ENCODE measurements at places on chromosomes 4 and X. TPM values are rescaled to one million over a fixed set of nuclear protein-coding genes. Genes with fewer than 3 reads are reported as not detected.

The PITX2 gene
- total RNA-seq: not detected

The SERTM2 gene
- total RNA-seq: not detected

DNA sequence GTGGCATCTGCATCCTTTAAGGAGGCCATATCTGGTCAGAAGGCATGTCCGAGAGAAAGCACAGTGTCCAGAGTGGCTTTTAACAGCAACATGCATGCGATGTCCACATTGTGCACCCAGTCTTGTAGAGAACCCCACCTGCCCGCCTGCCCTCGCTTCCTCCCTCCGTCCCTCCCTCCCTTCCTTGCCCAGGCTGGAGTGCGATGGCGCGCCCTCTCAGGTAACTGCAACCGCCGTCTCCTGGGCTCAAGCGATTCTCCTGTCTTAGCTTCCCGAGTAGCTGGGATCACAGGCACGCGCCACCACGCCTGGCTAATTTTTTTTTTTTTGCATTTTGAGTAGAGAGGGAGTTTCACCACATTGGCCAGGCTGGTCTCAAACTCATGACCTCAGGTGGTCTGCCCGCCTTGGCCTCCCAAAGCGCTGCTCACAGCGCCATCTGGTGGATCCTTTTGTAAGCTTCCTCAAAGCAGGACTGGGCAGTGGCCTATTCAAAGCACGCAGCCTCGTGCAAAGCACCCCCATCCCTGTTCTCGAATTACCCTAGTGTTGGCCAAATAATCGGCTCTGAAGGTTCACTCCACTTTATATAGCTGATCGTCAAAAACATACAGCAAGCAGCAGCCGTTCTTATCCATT lies 15.0 kb downstream of the BRCC3 start:
- DNase-seq: peak; percentile 30

DNA sequence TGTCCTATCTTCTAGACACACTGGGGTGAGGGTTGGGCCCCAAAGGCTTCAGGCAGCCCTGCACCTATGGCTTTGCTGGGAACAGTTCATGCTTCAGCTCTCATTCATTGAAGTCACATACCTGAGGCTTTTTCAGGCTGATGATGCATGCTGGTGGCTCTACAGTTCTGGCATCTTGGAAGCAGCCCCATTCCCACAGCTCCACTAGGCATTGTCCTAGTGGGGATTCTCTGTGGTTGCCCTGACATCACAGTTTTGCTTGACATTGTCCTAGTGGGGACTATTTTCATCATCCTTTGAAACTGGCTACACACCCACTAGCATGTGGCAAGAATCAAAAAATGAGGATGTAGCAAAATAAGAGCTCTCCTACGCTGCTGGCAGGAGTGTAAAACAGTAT lies 37.7 kb upstream of the C4orf17 start:
- DNase-seq: no peak

The RNF128 gene
- 68.6 TPM for total RNA-seq

DNA sequence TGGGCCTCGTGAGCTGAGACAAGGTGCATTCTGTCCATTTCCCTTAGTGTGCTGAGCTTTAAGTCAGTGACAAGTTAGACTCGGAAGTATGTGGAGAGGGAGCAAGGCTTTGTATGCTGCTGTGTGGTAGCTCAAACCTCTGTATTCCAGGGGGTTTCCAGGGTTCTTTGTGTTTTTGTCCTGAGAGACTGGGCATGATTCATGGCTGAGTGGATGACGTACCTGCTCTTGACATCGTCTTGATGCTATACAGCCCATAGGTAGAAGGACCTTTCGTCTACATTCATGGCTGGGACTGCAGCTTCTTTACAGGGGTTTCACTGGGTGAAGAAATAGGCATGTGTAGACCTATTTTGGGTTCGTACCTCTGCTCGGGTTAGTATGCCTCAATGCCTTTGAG lies 162.7 kb upstream of the WDR1 start:
- DNase-seq: no peak

DNA sequence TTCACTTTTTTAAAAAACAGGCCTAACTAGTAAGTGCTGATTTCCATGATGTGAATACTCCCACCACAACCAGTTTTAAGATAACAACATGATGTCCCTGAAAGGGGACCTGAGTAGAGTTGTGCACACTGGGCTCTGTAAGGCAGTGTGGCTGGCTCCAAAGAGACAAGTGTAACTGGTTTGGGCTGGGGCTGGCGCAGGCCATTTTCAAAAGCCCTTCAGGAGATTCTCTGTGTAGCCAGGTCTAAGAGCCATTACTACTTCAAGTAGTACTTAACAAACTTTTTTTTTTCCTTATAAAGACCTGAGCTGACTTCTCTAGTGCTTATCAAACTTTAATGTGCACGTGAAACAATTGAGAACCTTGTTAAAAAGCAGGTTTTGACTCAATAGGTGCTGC lies 4.3 kb downstream of the QRFPR start:
- DNase-seq: peak; percentile 78

DNA sequence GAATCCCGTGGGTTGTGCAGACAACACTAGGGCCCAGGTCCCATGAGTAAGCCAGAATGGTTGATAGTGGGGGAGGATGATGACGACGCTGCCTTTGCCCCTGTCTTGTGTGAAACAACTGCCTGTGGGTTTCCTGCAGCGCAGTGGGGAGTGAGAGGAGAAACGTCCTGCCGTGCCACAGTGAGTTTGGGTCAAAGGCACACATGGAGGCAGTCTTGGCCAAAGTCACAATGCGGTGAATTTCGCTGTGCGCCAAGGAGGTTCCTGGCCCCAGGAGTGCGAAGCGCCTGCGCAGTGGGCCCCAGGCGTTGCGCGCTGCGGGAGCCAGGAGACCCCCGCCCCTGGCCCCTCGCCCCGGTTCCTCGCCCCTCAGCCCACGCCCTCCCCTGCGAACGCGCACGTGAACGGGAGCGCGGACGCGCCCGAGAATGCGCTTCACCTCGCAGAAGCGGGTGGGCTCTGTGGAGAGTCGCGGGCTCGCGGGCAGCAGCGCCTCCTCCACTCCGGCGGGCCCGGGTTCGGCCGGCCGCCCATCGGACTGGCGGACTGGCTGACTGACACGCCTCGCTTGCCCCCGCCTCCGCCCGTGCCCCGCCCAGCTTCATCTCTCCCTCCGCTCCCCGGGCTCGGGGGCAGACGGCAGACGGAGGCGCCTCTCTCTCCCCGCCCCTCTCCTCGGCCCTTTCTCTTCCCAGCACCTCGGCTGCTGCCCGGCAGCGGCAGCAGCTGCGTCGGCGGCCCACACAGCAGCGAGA lies at the start of gene NUDT10:
Gene NUDT10 (plus strand): TSS at position 635 of the 755 bp plus-strand sequence. CDS start 144 bp downstream, outside the sequence.
- DNase-seq: peak; percentile 63

DNA sequence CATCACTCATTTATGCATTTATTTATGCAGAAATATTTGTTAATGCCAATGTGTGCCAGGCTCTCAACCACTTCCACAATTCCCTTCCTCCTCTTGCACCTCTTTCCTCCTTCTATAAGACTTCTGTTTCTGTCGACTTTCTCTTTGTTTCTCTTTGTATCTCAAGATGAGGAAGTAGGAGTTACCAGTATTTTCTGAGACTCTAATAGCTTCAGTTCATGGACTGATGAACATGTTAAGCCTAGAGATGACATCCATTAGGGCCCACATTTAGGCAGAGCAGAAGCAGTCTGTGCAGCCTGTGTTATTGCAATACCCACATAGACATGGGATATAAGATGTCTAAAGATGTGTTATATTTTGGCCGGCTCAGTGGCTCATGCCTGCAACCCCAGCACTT lies 241.8 kb upstream of the SMIM31 start:
- DNase-seq: no peak

DNA sequence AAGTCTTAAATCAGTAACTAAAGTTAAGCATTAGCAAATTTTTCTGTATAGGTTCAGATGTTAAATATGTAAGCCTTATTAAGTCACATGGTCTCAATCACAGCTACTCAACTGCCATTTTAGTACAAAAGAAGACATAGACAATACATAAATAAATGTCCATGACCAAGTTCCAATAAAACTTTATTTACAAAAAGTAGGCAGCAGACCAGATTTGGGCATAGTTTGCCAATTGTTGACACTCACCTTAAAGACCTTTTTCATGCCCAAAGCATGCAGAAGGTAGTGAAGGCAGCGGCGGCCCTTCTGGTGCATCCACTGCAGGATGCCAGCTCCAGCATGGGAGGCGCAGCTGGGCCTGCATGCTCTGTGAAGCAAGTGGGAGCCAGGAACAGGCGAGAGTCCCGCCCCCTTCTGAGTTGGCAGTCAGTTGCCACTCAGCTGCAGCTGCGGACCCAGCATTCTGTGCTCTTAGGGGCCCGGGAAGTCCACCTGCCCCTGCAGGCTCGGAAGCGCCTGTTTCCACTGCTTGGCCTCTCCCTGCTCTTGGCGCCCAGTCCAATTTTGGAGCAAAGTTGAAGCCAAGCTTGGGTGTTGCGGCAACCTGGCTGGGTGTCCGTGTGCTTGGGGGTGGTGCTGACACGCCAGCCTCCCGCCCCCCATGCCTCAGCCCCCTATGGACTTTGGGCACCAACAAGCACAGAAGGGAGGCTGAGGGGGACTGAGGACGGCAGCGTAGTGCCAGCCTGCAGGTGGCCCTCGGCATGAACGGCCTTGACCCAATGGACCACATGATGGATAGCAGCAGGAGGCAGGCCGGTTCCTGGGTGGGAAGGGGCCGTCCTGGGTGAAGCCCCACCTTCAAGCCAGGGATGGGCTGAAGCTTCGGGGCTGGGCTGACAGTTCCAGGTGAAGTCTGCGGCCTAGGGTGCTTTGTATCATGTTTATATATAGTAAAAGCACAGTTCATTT lies 42.4 kb upstream of the PABPC4L start:
- no peak for DNase-seq

DNA sequence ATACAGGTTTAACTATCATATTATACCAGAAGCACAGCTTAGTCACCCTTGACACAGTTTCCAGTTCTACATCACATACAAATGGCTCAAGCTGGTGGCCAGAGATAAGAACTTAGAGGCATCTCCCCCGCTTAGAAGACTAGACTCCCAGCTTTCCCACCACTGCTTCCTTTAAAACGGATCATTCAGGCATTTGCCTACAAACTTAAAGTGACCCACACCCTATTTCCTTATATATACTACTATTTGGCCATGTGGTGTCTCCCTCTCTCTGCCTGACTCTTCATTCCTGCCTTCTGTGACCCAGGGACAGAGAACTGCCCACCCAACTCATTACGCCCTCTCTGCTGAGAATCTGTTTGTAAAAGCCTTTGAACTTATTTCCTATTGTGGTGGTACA lies 781.2 kb upstream of the DIAPH2 start:
- no peak for DNase-seq

DNA sequence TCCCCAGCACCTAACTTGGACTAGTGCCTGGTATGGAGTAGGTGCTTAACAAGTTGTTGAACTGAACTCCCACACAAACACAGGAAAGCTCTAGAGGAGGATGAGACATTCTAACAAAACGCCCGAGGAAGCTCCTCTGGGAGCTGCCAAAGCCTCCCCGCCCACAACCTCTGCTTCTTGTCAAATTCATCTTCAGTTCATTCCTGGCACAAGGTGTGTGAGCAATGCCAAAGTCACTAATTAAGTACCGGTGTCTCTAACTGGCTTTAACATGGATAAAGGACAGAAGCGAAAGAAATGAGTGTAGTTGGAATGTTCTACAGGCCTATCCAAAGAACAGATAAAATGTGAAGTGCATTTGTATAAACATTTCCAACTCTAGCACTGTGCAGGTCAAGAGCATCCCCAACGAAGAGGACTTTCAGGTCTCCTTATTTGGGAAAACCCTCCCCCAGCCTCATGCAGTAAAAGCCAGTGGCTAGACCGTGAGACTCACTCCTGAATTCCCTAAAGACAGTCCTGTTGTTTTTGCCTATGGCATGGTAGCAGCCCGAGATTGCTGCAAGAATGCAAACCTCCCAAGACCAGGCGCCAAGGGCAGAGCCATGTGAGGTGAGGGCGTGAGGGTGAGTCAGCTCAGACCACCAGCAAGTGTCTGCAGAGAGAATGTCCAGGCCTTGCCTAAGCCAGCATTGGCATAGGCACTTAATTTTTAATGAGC lies 72.2 kb upstream of the KLF3 start:
- peak; percentile 57 for DNase-seq

The GLRA2 gene
- not detected for total RNA-seq

DNA sequence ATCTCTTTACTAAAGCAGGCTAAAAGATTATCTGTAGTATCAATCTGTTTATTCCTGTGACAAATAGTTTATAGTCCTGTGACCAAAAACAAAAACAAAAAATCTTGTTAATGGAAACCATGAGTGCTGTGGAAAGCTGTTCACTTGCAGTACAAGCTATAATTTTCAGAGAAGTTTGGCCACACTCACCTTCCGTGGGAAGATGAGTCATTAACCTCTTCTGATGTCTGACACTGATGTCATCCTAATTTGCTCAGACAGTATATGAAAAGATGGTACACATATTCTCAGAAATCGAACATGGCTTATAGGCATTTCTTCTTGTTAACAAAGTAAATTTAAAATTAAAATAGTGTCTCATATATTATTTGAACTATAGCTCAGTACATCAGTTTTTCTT lies 19.9 kb upstream of the ENPP6 start:
- DNase-seq: no peak

- DNase-seq: no peak
Measured at GRCh38 chr4:913280-913618, 18.9 kb downstream of the GAK start.

- DNase-seq: no peak
Measured at GRCh38 chrX:29721152-29721551, 494.2 kb upstream of the MAGEB2 start.

DNA sequence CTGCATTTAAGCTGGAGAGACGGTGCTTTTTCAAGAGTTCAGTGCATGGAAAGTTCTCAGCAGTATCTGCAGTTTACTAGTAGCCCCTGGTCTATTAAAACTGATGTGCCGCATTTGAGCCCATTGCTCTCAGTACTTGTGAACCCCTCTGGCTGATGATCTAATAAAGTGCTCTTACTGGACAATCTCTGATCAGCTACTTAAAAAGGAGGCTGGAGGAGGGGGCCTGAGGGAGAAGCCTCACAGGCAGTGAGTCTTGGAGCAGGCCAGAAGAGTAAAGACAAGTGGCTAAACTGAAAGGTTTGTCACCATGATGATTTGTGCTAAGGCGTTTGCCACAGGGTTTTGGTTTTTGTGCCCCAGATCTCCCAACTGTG lies 138.5 kb downstream of the ARX start:
- DNase-seq: no peak

The ZFYVE28 gene
- total RNA-seq: 8.9 TPM

GRCh38 chr4:45442466-45442865 lies 681.4 kb downstream of the GABRG1 start:
- DNase-seq: no peak

DNA sequence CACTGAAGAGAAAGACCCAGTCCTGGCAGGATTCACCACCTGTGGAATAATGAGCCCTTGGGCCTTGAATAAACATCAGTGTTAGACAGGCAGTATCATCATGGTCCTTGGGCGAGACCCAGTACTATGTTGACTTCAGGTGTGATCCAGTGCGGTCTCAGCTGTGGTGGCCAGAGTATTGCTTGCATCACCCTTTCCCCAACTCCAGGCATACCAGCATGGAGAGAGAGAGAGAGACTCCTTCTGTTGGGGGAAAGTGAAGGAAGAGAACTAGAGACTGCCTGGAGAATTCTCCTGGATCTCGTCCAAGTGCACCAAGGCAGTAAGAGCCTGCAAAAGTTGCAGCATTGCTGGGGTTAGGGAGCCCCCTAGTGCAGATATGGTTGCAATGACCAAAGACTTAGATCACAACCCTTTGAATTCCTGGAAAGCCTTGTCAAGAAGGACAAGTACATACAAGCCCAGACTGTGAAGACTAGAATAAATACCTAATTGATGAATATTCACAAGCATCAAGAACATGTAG lies 61.1 kb upstream of the VAMP7 start:
- DNase-seq: peak; percentile 76

GRCh38 chrX:22139822-22140221 lies 107.7 kb downstream of the PHEX start:
- DNase-seq: no peak

GRCh38 chrX:115449742-115450141 lies 111.2 kb upstream of the PLS3 start:
- peak; percentile 83 for DNase-seq

The TSPYL2 gene
- total RNA-seq: 83.1 TPM

Data from thyroid gland (tissue), 4 donors.